ENCODE measurements at places on chromosomes 16 and 17.
A peak's percentile ranks its signal among the peaks of the same experiment; 100 is the strongest.

- H3K4me1 ChIP-seq, result peaks cover 5% of the 10 kb centered on the region
- no peak overlapping the region for H3K27ac ChIP-seq
- DNase-seq, result no peak
- H3K36me3 ChIP-seq, result peaks cover 3% of the 10 kb centered on the region
Measured at GRCh38 chr17:80111702-80112470, 10.5 kb downstream of the GAA start.

GRCh38 chr17:78652913-78653312 lies 75.7 kb upstream of the DNAH17 start:
- no peak overlapping the region for H3K4me3 ChIP-seq
- H3K36me3 ChIP-seq, result no peaks in the 10 kb centered on the region
- peaks cover 14% of the 10 kb centered on the region for H3K27me3 ChIP-seq
- no peaks in the 10 kb centered on the region for H3K4me1 ChIP-seq
- H3K27ac ChIP-seq, result no peak overlapping the region
- DNase-seq, result no peak

DNA sequence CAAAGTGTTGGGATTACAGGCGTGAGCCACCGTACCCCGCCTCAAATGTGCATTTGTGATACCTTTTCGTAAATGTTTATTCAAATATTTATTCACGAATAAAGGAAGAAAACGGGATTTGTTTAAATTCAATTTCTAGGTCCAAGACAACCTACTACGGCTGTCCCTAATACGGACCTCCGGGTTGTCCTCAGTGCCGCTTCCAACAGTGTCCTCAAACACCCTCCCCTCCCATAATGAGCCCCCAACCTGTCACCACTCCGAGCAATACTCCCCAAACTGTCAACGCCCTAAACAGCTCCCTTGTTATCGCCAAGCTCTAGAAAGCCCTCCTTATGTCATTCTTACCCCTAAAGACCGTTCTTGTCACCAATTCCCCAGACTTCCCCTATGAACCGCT lies 539 bp upstream of the GABARAPL2 start:
- H3K36me3 ChIP-seq, result peaks cover 22% of the 10 kb centered on the region
- H3K27me3 ChIP-seq, result peaks cover 4% of the 10 kb centered on the region
- peak overlapping the region; percentile 31 for H3K27ac ChIP-seq
- H3K4me1 ChIP-seq, result peaks cover 4% of the 10 kb centered on the region
- peak overlapping the region; percentile 54 for H3K4me3 ChIP-seq

GRCh38 chr17:11244776-11245175 lies 3.8 kb downstream of the SHISA6 start:
- no peaks in the 10 kb centered on the region for H3K4me1 ChIP-seq
- no peak overlapping the region for H3K27ac ChIP-seq
- H3K36me3 ChIP-seq, result no peaks in the 10 kb centered on the region
- H3K4me3 ChIP-seq, result no peak overlapping the region
- H3K27me3 ChIP-seq, result no peaks in the 10 kb centered on the region

DNA sequence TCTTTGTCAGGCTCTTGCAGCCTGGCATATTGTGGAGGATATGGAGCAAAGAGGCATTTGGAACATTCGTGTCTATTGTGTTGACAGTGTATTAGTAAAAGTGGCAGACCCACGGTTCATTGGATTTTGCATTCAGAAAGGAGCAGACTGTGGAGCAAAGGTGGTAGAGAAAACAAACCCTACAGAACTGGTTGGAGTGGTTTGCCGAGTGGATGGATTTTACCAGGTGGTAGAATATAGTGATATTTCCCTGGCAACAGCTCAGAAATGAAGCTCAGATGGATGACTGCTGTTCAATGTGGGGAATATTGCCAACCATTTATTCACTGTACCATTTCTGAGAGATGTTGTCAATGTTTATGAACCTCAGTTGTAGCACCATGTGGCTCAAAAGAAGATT lies 44.5 kb downstream of the EFCAB13 start:
- no peaks in the 10 kb centered on the region for H3K27me3 ChIP-seq
- no peak for DNase-seq
- H3K27ac ChIP-seq, result no peak overlapping the region
- no peak overlapping the region for H3K4me3 ChIP-seq
- no peaks in the 10 kb centered on the region for H3K36me3 ChIP-seq

- H3K4me1 ChIP-seq, result peaks cover 22% of the 10 kb centered on the region
- H3K4me3 ChIP-seq, result peak overlapping the region; percentile 98
- H3K27me3 ChIP-seq, result no peaks in the 10 kb centered on the region
- DNase-seq, result no peak
- H3K36me3 ChIP-seq, result no peaks in the 10 kb centered on the region
- peak overlapping the region; percentile 77 for H3K27ac ChIP-seq
Measured at GRCh38 chr16:48608871-48609651, 919 bp downstream of the N4BP1 start.

DNA sequence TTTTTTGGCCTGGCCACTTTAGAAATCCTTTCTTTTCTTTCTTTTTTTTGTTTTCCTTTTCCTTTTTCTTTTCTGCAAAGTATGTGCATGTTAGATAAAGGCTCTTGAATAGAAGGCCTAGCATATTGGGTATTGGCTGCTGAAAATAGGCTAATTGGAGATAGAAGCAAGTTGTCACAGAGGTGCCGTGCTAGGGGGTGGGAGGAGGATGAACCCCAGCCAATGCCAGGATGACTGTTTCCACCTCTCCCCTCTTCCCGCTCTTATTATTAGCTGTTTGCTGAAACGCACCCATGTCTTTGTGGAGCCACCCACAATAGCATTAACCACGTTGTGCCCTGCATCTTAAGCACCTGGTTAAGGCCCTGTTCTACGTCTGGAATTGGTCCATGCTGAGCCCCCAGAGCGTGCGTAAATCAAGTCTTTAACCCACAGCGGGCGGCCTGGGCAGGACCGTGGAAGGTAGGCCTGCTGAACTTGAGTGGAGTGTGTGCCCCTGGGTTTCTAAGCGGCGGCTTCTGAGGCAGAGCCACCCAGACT lies 123.6 kb downstream of the MSI2 start:
- no peaks in the 10 kb centered on the region for H3K27me3 ChIP-seq
- peaks cover 6% of the 10 kb centered on the region for H3K4me1 ChIP-seq
- no peak overlapping the region for H3K27ac ChIP-seq

- no peak for DNase-seq
- peaks cover 66% of the 10 kb centered on the region for H3K27me3 ChIP-seq
- no peaks in the 10 kb centered on the region for H3K4me1 ChIP-seq
- H3K4me3 ChIP-seq, result no peak overlapping the region
- H3K36me3 ChIP-seq, result no peaks in the 10 kb centered on the region
Measured at GRCh38 chr17:43918026-43918389, 10.7 kb upstream of the MPP2 start.

- no peaks in the 10 kb centered on the region for H3K27me3 ChIP-seq
- no peak overlapping the region for H3K27ac ChIP-seq
- peaks cover 5% of the 10 kb centered on the region for H3K4me1 ChIP-seq
- no peak overlapping the region for H3K4me3 ChIP-seq
Measured at GRCh38 chr17:71427801-71428200, 693.0 kb upstream of the SOX9 start.

- peaks cover 2% of the 10 kb centered on the region for H3K27me3 ChIP-seq
- no peak for DNase-seq
- no peak overlapping the region for H3K4me3 ChIP-seq
- peaks cover 2% of the 10 kb centered on the region for H3K4me1 ChIP-seq
- H3K36me3 ChIP-seq, result no peaks in the 10 kb centered on the region
Measured at GRCh38 chr17:14499976-14500375, 199.1 kb downstream of the HS3ST3B1 start.

GRCh38 chr16:15434079-15434424 lies 336 bp upstream of the BMERB1 start:
- no peak overlapping the region for H3K27ac ChIP-seq
- H3K36me3 ChIP-seq, result no peaks in the 10 kb centered on the region
- no peak for DNase-seq
- H3K4me3 ChIP-seq, result peak overlapping the region; percentile 71
- no peaks in the 10 kb centered on the region for H3K27me3 ChIP-seq
